ENCODE measurements at places on chromosomes 3 and 15. TPM values are rescaled to one million over a fixed set of nuclear protein-coding genes. Genes with fewer than 3 reads are reported as not detected.

DNA sequence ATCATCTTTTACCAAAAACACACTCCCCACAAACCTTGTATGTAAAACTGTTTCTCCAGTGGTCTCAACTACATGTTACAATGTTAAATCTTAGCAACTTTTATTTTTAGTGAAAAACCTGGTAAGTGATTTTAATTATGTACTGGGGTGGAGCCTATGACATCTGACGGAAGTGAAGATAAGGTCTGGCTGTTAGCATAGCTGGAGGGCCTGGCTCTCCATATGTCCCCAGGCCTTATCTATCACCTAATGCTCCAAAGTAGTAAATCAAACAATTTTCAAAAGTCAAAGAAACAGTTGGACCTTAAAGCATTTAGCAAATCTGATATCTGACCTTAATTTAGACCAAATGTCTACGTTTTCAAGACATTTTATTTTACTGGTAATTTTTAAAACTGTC, 173.6 kb upstream of the SMAD3 start:
- no peak for DNase-seq

GRCh38 chr15:69357773-69358771, 56.1 kb upstream of the KIF23 start:
- DNase-seq, result peak; percentile 61

DNA sequence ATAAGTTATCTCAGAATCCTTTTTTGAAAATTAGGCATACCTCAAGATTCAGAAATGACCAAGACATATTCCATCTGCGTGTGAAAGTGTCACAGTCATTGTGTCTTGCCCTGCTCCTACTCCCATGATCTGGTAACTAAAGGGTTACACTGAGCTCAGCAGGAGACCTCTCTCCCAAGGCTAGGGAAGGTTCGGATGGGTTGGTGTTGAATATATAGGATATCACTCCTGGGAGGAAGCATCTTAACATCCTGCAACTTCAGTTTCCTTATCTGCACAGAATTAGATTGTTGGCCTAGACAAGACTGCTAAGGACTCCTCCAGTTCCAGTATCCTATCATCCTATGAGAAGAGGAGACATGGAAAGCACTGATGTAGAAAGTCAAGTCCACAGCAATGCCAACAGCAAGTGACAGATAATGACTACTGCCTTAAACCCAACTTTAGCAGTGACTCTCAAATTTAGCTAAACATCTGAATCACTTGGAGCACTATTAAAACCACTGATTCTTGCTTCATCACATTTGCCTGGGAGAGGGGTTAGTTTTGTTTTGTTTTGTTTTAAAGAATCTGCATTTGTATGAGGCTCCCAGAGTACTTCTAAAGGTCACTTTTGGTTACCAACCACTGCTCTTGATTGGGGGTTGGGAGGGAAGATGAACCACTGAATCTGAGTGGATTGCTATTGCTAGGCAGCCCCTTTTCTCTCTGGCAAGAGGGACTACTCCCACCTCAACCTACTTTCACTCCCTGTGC, 9.7 kb downstream of the ADAMTS9 start:
- no peak for DNase-seq

DNA sequence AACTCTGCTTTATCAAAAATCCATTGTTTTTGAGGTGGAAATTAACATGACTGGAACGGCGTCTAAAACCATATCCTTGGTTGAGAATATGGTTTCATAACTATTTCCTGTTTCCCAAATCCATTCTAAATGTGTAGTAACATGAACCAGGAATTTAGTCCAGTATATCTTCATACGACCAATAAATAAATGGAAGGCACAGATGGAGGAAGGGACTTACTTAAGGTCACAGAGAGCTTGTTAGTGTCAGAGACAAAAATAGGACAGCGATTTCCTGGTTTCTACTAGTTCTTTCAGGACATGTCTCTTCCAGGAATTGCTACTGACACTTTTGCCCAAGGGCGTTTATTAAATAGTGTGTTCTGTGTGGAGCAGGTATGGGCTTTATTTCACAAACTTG, 41.2 kb downstream of the HES1 start:
- no peak for DNase-seq

- DNase-seq, result no peak
Observed at GRCh38 chr15:29433050-29433318, 163.4 kb upstream of the NSMCE3 start.

TRH gene
- polyA plus RNA-seq, result not detected

GRCh38 chr15:72958634-72959033, 93.6 kb upstream of the NEO1 start:
- no peak for DNase-seq

DNA sequence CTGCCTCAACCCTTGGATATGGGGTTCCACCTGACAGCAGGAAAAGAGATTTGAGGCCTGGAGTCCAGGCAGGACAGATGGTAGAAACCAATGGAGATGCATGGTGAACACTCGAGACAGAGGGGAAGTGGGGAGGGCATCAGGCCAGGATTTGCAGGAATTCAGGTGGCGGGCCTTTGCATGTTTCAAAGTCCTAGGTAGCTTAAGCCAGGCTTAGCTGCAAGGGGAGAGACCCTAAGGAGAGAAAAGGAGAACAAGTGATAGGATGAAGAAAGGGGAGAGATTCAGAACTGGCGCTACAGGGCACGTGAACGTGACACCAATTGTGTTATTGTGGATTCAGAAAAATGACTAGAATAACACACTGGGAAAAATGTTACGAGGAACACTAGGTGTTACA, 182.6 kb downstream of the PDZRN3 start:
- DNase-seq, result no peak

DNA sequence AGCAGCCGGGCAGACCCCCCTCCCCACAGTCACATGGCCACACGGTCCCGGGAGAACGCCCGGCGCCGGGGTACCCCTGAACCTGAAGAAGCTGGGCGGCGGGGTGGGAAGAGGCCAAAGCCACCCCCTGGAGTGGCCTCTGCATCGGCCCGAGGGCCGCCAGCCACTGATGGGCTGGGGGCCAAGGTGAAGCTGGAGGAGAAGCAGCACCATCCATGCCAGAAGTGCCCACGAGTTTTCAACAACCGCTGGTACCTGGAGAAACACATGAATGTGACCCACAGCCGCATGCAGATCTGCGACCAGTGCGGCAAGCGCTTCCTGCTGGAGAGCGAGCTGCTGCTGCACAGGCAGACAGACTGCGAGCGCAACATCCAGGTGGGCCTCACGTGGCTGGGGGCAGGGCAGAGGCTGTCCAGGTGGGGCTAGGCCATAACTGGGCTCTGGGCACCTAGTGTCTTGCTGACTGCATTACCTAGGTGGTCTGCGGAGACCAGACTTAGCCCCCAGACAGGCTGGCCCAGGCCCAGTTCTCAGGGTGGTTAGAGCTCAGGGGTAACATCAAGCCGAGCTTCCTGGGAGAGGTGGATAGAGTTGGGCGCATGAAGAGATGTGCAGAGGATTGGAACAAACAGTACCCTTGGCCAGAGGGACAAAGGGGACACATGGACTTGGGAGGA, 6.1 kb downstream of the ZBTB47 start:
- no peak for DNase-seq

GRCh38 chr3:116135457-116136085, 309.7 kb downstream of the LSAMP start:
- peak; percentile 96 for DNase-seq

Data from fibroblast of lung (primary cell).